ENCODE measurements at places on chromosomes 13 and 19.
A peak's percentile ranks its signal among the peaks of the same experiment; 100 is the strongest.

GRCh38 chr13:75936791-75937190 is 300.7 kb downstream of the LMO7 start:
- DNase-seq = no peak

GRCh38 chr13:21668732-21669275 is 2.1 kb upstream of the FGF9 start:
- DNase-seq = no peak

GRCh38 chr13:74187564-74187963 is 53.4 kb upstream of the KLF12 start:
- DNase-seq = peak; percentile 50

- DNase-seq = no peak
These were observed 7.5 kb upstream of the TNFSF14 start for GRCh38 chr19:6677495-6677882.

DNA sequence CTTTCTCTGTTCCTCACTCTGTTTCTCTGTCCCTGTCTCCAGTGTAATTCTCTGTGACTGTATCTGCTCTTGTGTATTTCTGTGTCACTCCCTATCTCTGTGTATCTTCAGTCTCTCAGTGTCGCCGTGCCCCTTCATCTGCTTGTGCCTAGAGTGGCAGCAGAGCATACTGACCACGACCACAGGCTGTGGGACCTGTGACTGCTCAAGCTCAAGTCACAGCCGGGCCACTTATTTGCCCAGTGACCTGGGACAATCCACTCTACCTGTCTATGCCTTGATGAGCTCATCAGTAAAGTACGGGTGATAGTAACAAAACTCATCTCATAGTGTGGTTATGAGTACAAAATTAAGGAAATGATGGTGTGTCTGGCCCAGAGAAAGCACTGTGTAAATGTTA is 8.7 kb downstream of the TMEM147 start:
- DNase-seq = no peak

GRCh38 chr19:2207991-2208860 is 27.9 kb downstream of the PLEKHJ1 start:
- DNase-seq = peak; percentile 50

- no peak for DNase-seq
These were observed 35.4 kb downstream of the COLGALT1 start for GRCh38 chr19:17590866-17591265.

DNA sequence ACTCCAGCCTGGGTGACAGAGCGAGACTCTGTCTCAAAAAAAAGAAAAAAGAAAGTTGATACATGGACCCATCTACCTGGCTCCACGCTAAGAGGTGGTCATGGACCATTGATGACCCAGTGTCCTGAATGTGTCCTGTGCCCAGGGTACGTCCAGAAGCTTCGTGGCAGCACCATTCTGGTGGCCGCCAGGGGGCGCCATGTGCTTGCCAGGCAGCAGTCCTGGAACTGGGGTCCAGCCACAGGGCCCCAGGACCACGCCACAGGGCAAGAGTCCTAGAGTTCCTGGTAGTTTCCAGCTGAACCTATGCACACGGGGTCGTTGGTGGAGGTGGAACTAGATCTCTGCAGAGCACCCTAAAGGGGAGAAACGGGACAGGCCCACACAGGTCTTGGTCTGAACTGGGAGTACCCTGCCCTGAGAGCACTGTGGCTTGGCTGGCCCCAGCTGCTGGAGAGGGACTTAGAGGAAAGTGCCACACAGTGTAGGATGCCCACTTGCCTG is 19.9 kb upstream of the FBXO27 start:
- peak; percentile 43 for DNase-seq

DNA sequence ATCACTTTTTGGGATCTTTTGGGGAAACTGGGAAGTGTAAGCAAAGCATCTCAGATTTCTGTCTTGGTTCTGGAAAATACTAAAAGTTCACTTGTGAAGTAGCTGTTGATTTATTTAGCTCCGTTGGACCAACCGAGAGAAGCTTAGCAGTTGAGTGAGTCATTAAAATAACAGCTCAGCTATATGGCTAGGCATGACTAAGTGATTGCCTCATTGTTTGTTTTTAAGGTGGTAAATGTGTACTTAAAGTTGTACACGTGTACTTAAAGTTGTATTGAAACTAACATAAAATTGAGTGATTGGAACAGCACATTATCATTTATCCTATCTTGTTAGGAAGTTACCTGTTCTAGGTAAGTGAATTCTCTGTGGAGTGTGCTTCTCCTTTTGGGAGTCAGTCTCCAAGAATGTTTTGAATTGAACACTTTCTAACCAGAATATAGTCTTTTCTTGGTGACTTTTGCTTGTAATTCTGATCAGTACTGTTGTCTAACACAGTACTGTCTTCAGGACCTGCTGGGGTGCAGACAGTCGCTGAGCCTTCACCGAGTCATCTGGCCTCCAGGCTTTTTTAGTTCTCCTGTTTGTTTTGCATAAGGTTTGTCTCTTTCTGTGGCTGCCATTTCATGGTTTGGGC is 2.9 kb upstream of the DCUN1D2 start:
- peak; percentile 98 for DNase-seq

DNA sequence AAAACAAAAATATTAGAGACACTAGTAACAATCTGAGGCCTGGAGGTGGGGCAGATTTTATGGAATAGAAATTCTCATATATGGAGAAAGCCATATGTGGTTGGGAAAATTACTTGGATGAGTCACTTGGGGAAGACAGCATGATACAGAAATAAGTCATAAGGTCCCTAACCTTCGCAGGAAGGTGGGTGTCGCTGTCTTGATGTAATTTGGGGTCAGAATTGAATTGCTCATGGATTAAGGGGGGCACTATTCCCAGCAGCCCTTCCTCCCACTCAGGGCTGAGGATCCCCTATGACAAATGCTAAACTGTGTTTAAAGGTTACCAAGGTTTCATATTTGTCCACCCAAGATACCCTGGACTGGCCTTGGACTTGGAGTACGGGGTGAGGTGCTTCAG is 5.0 kb downstream of the RDH8 start:
- DNase-seq = no peak

DNA sequence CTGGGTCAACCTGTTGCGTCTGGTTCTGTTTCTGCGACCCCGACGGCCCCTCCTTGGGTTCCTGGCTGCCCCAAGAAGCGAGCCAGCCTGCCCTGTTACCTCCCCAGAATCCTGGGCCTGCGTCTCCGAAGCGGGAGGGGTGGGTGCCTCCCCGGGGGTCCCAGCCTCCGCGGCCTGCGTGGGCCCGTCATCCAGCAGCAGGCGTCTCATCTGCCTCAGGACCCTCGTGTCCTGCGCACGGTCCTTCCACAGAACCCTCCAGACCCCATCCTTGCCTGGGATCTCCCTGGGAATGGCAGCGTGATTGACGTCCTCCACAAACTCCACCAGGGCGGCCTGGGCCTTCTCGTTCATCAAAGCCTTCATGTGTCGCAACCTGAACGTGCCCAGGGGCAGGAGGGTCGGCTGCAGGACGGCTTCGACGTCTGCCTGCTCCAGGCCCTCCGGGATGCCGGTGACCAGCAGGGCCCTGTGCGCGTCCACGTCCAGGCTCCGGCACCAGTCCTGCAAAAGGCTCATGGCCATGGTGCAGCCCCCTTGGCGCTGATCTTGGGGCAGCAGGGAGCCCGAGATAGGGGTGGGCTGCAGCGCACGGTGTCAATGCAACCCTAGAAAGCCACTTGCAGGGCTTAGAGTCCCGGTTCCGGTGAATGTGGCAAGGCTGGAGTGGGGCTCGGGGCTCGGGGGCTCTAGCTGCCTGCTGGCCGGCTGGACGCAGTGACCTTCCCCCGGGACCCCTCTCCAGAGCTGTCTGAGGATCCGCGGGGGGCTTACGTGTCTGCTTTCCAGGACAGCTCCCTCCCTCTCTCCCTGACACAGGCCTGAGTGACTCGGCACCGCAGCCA is 504 bp downstream of the PNMA8B start:
- no peak for DNase-seq

GRCh38 chr13:61600360-61601033 is 184.8 kb upstream of the PCDH20 start:
- DNase-seq = no peak

DNA sequence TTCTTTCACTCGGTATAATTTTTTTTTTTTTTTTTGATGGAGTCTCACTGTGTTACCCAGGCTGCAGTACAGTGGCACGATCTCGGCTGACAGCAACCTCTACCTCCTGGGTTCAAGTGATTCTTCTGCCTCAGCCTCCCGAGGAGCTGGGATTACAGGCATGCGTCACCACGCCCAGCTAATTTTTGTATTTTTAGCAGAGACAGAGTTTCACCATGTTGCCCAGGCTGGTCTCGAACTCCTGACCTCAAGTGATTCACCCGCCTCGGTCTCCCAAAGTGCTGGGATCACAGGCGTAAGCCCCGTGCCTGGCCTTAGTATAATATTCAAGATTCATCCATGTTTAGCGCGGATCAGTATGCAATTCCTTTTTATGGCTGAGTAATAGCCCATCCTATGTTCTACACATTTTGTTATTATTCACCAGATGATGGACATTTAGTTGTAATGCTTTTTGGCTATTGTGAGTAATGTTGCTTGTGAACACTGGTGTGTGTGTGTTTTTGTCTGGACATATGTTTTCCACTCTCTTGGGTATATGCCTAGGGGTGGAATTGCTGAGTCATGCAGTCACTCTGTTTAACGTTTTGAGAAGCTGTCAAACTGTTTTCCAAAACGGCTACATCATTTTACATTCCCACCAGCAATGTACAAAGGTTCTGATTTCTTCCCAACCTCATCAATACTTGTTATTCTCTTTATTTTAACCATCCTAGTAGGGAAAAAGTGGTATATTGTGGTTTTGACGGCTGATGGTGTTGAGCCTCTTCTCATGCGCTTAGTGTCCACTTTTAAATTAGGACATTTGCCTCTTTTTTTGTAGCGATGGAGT is 22.9 kb downstream of the PLEKHF1 start:
- DNase-seq = peak; percentile 65

DNA sequence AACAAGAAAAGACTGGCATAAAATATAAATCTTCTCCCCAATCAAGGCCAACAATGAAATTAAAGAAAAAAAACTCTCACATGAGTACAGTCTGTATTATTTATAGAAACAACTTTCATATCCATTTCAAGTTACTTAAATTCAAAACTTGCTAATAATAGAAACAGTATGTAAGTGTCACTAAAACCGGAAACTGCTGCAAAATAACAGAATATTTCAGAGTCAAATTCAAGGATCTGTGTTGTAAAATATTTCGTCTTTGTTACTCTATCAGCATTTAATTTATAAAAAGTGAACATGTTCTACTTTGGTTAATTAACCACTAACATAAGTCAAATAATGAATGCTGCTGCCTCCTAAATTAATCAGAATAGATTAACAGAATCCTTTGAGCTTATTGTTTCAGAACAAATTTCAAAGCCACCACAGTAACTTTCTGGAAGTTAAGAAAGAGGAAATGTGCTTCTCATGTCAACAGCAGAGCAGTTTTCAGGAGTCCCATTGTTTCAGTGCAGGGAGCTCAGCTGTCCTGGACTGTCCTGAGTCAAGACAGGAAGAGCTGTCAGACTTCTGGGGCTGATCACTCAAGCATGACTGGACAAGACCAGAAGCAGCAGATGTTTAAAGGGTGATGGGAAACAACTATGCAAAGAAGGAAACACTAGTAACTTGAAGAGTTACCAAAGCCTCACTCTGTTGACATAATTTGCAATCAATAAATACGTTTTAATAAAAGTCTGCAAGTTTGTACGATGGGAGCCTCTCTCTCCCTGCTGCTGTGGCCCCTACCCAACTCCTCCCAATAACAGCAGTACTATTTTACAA is 76.9 kb downstream of the FOXO1 start:
- DNase-seq = peak; percentile 65

GRCh38 chr13:113119822-113120189 is 2.8 kb upstream of the F10 start:
- no peak for DNase-seq

DNA sequence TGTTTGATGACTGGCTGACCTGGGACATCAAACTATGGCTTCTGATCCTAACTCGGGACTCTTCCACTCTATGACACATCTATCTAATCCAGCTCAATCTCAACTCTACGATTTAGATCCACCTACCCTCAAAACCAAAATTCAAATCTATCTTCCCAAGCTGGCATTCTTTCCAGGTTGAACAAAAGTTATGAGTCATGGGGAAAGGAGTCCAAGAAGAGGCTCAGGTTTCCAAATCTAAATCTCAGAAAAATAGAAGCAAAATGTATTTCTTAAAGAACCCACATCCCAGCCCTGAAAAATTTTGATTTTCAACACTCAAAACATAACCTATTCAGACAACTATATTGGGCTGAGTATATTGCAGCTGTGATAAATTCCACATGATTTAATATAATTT is 143.9 kb upstream of the IPO5 start:
- DNase-seq = no peak

DNA sequence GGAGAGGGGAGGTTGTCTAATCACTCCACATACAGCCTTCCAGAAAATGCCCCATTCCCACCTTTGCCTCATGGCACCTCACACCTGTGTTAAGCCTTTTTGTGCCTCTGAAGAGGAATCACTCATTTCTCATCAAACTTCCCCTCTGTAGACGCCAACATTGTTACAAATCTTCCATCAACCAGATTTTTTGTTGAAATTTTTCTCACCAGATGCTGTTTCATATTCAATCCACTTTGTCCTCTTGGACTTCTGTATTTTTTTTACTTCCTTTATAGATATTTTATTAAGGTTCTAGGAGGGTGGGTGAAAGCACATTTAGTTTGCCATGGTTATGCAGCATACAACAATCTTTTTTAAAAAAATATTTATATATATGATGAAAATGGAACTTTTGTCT is 74.0 kb downstream of the RUBCNL start:
- DNase-seq = no peak

- no peak for DNase-seq
These were observed 62.0 kb downstream of the TEX29 start for GRCh38 chr13:111382411-111382810.

GRCh38 chr19:2429917-2430535 is 2.6 kb upstream of the TIMM13 start:
- DNase-seq = no peak

- no peak for DNase-seq
These were observed 98.7 kb upstream of the KL start for GRCh38 chr13:32917504-32917903.

GRCh38 chr13:106132216-106132615 is 403.2 kb downstream of the EFNB2 start:
- DNase-seq = peak; percentile 44

GRCh38 chr13:109231888-109232287 is 554.5 kb downstream of the IRS2 start:
- DNase-seq = no peak

DNA sequence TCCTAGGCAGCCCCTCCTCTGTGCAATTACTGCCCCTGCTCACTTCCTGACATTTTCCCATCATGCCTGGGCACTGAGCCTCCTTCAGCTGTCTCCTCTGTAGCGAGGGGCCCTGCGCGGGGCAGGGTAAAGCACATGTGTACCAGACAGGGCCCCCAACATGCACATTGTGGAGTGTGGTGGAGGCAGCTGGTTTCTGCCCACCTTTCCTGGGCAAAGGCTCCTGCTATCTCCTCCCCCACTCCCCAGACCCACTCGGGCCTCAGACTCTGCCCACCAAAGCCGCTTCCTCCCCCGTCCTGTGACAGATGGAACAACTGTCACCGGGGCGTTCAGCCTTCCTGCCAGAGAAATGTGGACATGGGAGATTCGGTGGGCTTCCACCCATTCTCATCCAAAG is 2.9 kb upstream of the KPTN start:
- no peak for DNase-seq

All from amniotic epithelial cell (primary cell).